ENCODE measurements at places on chromosomes 5 and 9. TPM values are rescaled to one million over a fixed set of nuclear protein-coding genes. Genes with fewer than 3 reads are reported as not detected.

DNA sequence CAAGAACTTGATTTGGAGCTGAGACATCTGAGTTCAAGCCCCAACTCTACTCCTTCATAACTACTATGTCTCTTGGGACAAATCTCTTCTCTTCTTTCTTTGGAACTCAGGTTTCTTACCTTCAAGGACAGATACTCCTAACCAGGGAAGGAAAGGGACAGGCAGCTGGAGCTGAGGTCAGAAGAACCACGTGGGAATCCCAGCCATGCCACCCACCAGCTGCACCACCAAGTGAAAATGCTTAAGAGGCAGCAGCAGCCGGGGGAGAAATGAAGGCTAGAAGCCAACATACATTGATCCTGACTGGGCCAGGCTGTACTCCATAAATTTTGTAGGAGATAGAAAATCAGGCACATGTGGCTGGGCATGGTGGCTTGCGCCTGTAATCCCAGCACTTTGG is 9.6 kb upstream of the OR5C1 start:
- H3K27ac ChIP-seq: no peak overlapping the region
- peaks cover 1% of the 10 kb centered on the region for H3K36me3 ChIP-seq
- H3K27me3 ChIP-seq: peaks cover 6% of the 10 kb centered on the region
- DNase-seq: no peak

DNA sequence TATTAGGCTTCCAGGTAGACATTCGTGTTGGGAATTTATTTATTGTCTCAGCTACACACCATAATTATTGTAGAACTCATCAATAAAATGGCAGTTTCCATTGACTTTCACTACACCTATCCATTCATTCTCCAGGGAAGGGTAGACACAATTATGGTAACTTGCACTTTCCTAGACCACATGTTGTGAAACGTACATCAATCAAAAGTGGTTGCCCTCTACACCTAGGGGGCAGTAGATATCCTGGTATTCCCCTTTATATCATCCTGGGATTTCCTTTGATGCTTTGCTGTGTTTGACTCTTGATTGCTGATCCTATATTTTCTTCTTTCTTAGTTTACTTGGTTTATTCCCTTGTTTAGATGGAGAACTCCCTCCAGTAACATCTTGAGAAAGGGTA is 47.9 kb downstream of the ADGRV1 start:
- peaks cover 5% of the 10 kb centered on the region for H3K27me3 ChIP-seq
- H3K27ac ChIP-seq: no peak overlapping the region
- DNase-seq: no peak
- peaks cover 5% of the 10 kb centered on the region for H3K4me1 ChIP-seq

GRCh38 chr9:25254051-25254450 is 424.2 kb downstream of the TUSC1 start:
- no peak for DNase-seq
- no peak overlapping the region for H3K27ac ChIP-seq
- H3K4me1 ChIP-seq: no peaks in the 10 kb centered on the region
- H3K4me3 ChIP-seq: no peak overlapping the region
- H3K36me3 ChIP-seq: no peaks in the 10 kb centered on the region
- H3K27me3 ChIP-seq: no peaks in the 10 kb centered on the region

GRCh38 chr9:68746525-68746924 is 41.5 kb downstream of the PIP5K1B start:
- H3K4me3 ChIP-seq: no peak overlapping the region
- no peaks in the 10 kb centered on the region for H3K36me3 ChIP-seq
- H3K27me3 ChIP-seq: peaks cover 7% of the 10 kb centered on the region
- DNase-seq: no peak

DNA sequence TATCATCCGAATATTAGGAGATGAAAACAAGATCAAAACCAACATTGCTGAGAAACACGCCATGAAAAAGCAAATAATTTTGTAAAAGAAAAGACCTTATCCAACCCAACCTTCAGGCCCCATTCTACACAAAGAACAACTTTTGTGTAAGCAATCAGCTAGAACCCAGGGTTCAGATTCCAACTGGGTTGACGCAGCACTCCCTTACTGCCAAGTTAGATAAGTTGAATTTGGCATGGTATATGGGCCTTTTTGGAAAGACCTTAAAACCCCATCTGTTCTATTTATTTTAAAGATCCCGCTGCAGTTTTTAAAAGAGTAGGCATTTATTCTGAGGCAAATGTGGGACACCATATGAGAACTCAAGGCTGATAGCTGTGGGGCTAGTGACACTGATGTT is 2033.8 kb upstream of the WWC1 start:
- H3K27ac ChIP-seq: no peak overlapping the region
- H3K27me3 ChIP-seq: no peaks in the 10 kb centered on the region

- peaks cover 30% of the 10 kb centered on the region for H3K27me3 ChIP-seq
- no peak within 1 kb of the TSS for H3K27ac ChIP-seq
- peaks cover 16% of the 10 kb centered on the region for H3K4me1 ChIP-seq
- DNase-seq: peak; percentile 84
- H3K4me3 ChIP-seq: peak within 1 kb of the TSS; percentile 71
These were observed at the start of gene CAMK4 for GRCh38 chr5:111223787-111224560. CAMK4 (plus strand) TSS chr5:111224384; CDS start chr5:111224484, 100 bp downstream.

GRCh38 chr9:85430659-85431338 is 311.0 kb downstream of the AGTPBP1 start:
- no peak overlapping the region for H3K4me3 ChIP-seq
- H3K27me3 ChIP-seq: peaks cover 23% of the 10 kb centered on the region
- no peak for DNase-seq
- no peak overlapping the region for H3K27ac ChIP-seq
- H3K36me3 ChIP-seq: no peaks in the 10 kb centered on the region

DNA sequence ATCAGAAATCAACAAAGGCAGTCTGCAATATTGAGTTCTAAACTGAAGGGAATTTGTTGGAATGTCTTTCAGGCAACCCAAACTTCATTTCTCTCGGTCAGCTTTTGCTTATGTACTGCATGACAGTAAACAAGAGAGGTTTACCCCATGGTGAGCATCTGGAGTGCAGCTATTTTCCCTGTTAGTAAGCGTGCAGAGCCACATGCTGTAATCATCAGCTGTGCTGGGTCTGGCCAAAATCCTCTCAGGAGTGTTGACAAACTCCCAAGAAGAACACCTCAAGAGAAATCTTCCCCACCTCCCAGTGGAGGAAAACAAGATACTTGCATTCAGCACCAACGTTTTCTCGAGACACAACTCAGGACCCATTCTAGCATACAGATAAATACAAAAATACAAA is 83.6 kb upstream of the ADAMTSL1 start:
- no peaks in the 10 kb centered on the region for H3K36me3 ChIP-seq
- DNase-seq: no peak
- no peak overlapping the region for H3K4me3 ChIP-seq
- peaks cover 20% of the 10 kb centered on the region for H3K4me1 ChIP-seq

DNA sequence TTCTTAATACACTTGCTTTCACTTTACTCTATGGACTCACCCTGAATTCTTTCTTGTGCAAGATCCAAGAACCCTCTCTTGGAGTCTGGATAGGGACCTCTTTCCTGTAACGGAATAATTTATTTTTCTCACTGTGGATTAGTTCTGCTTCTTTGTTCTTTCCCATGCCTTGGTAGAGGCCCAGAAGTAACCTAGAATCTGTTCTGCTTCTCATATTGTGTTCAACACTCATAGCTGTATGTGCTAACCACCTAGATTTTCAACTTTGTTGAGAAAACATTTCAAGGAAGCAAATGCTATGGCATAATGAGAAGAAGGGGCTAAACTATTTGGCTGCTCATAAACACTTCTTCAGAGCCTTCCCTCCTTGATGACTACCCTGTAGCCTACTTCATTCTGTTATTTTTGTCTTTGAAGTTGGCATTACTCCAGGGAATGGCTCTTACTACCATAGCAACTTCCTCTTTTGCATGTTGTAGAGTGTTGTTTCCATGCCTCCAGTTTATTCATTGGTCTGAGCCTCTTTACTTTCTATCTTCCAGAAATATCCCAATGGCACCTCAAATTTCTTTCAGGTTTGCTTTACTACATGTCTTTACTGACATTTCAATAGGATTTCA is 74.3 kb downstream of the KIAA0825 start:
- peaks cover 10% of the 10 kb centered on the region for H3K36me3 ChIP-seq
- peaks cover 8% of the 10 kb centered on the region for H3K4me1 ChIP-seq
- no peaks in the 10 kb centered on the region for H3K27me3 ChIP-seq
- H3K4me3 ChIP-seq: no peak overlapping the region

- H3K36me3 ChIP-seq: peaks cover 18% of the 10 kb centered on the region
- H3K4me3 ChIP-seq: no peak overlapping the region
- peaks cover 50% of the 10 kb centered on the region for H3K4me1 ChIP-seq
- H3K27me3 ChIP-seq: no peaks in the 10 kb centered on the region
- peak overlapping the region; percentile 17 for H3K27ac ChIP-seq
These were observed 74.1 kb downstream of the FNBP1 start for GRCh38 chr9:129968690-129969485.

DNA sequence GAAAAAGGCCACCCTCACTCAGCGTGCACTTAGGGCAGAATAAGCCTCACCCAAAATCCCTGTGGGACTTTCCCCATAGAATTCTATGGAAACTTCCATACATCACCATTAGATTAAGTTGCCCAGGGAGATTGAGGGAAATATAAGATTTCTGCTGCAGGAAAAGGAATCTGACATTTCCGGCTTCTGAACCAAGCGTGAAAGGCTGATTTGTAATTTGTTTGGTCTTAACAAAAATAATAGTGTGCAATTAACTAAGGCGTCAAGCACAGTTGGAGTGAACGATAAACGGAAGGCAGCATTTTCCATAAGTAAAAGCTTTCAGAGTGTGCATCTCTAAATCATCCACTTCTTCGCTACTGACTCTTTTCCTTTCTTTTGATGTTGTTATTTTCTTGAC is 14.0 kb downstream of the UBE2QL1 start:
- no peak for DNase-seq
- no peaks in the 10 kb centered on the region for H3K36me3 ChIP-seq
- peaks cover 17% of the 10 kb centered on the region for H3K27me3 ChIP-seq
- H3K4me3 ChIP-seq: no peak overlapping the region
- no peaks in the 10 kb centered on the region for H3K4me1 ChIP-seq

GRCh38 chr5:174590820-174591219 is 133.6 kb upstream of the MSX2 start:
- peaks cover 4% of the 10 kb centered on the region for H3K36me3 ChIP-seq
- H3K27ac ChIP-seq: no peak overlapping the region
- DNase-seq: no peak
- H3K4me1 ChIP-seq: peaks cover 12% of the 10 kb centered on the region
- no peak overlapping the region for H3K4me3 ChIP-seq

GRCh38 chr5:7802855-7803254 is 48.1 kb downstream of the CFAP90 start:
- DNase-seq: no peak
- peaks cover 10% of the 10 kb centered on the region for H3K27me3 ChIP-seq
- no peaks in the 10 kb centered on the region for H3K36me3 ChIP-seq
- H3K4me3 ChIP-seq: no peak overlapping the region

DNA sequence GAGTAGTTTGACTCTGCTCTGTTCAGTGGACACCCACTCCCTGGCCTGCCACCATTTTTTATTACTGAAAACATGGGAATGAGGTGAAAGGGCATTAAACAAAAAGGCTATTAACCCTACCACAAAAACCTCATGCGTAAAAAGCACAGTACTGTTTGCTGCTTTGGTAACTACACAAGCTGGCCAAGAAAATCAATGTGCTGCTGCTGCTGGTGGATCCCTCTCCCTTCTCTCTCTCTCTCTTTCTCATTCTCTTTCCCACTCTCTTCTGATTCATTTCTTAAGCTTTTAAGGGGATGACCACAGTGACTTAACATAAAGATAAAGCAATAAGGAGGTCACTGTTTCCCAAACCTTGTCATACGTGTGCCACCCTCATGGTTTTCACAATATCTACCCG is 183.2 kb upstream of the TBC1D2 start:
- H3K27ac ChIP-seq: no peak overlapping the region
- peaks cover 27% of the 10 kb centered on the region for H3K27me3 ChIP-seq
- H3K36me3 ChIP-seq: no peaks in the 10 kb centered on the region
- no peak for DNase-seq
- H3K4me3 ChIP-seq: no peak overlapping the region

DNA sequence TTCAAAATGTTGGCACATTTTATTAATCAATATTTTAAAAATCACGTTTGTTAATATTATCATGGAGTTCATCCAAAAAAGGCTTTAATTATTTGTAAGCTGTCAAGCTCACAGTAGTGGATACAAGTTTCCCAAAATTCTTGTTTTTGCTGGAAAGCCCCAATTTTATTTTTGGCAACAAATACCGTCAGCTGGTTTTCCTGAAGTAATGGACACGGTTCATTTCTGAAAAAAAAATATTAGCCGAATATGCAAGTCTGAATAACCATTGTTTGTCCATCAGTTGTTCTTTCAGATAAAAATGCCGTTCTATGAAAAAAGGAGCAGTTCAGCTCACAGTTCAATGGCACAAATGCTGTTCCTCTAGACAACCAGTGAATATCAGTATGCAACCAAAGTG is 101.5 kb upstream of the RAI14 start:
- no peaks in the 10 kb centered on the region for H3K36me3 ChIP-seq
- DNase-seq: no peak
- no peak overlapping the region for H3K27ac ChIP-seq
- H3K4me3 ChIP-seq: no peak overlapping the region
- no peaks in the 10 kb centered on the region for H3K27me3 ChIP-seq
- no peaks in the 10 kb centered on the region for H3K4me1 ChIP-seq

DNA sequence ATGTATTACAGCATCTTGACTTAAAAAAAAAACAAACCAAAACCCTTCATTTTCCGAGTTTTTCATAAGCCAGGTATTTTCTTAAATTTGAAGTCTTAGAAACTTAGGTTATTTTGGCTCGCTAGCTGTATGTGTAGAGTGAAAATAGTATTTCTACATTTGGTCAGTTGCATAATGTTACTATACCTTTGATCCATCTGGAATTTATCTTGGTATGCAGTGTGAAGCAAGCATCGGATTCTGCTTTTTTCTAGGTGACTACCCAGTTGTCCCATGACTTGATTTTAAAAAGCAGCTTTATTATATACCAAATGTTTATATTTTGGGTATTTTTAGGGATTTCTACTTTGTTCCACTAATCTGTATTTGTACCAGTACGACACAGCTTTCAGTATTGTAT is 27.7 kb downstream of the UBAP1 start:
- H3K27me3 ChIP-seq: no peaks in the 10 kb centered on the region
- no peak overlapping the region for H3K4me3 ChIP-seq
- H3K36me3 ChIP-seq: peaks cover 1% of the 10 kb centered on the region
- DNase-seq: no peak

RANBP17 gene
- total RNA-seq: 22.5 TPM

GPR150 gene
- 0.33 TPM for total RNA-seq

CYLC2 gene
- not detected for total RNA-seq

LCN2 gene
- total RNA-seq: not detected

EIF4EBP3 gene
- total RNA-seq: 6.2 TPM

FBP2 gene
- not detected for total RNA-seq

FOXI1 gene
- total RNA-seq: not detected

OXCT1 gene
- 96.2 TPM for total RNA-seq

PCA3 gene
- total RNA-seq: not detected

NIPAL4 gene
- total RNA-seq: 0.87 TPM
